ENCODE measurements at places on chromosomes 6 and 20.

DNA sequence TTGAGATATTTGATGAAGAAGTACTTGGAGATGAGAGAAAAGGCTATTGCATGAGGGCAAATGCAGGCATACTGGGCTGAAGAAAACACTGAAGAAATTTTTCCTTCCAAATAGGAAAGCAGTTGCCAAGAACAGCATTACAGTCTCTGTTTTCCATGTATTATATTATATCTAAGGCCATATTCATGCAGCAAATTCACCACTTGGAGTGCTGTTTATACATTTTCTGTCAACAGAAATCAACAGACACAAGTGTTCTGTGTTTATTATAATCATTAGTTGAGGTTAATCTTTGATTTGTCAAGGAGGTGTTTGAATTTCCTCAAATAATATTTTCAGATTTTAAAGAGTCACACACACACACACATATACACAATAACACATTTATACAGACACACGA lies 268.8 kb upstream of the PLCB4 start:
- DNase-seq, result no peak

GRCh38 chr6:43973357-43973756 lies 153.9 kb downstream of the MRPL14 start:
- peak; percentile 39 for DNase-seq

- no peak for DNase-seq
Observed at GRCh38 chr6:112626468-112627082, 279.4 kb downstream of the RFPL4B start.

DNA sequence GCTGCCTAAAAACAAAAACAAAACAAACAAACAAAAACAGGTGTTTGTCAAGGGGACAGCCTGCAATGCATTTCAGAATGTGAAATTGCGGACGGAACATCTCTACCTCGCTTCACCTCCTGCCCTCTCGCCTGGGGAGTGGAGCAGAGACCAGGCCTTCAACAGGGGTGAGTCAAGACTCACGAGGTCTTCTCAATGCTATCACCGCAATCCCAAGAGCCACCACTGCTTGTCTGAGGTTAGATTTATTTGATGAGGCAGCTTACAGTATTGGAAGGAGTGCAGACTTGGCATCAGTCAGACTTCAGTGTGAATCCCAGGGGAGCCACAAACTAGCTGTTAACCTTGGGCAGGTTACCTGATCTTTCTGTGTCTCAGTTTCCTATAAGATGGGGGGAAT lies 7.7 kb downstream of the GABRR1 start:
- DNase-seq, result no peak

DNA sequence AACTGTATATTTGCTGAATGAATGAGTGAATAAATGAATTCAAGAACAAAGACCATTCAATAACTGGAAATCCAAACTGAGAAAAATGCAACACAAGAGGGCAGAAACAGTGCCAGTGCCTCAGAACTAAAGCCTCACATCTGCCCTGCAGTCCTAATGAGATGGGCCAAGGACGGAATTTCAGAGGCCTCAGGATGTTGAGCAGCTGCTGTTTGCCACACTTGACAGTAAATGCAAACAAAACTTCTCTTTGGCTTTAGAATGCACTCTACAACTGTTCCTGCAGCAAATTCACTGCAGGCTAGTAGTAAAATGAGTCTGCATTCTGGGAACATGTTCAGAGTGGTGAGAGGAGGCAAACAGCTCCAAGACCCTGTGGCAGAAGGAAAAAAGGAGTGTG lies 177.6 kb upstream of the LRFN2 start:
- DNase-seq, result no peak

DNA sequence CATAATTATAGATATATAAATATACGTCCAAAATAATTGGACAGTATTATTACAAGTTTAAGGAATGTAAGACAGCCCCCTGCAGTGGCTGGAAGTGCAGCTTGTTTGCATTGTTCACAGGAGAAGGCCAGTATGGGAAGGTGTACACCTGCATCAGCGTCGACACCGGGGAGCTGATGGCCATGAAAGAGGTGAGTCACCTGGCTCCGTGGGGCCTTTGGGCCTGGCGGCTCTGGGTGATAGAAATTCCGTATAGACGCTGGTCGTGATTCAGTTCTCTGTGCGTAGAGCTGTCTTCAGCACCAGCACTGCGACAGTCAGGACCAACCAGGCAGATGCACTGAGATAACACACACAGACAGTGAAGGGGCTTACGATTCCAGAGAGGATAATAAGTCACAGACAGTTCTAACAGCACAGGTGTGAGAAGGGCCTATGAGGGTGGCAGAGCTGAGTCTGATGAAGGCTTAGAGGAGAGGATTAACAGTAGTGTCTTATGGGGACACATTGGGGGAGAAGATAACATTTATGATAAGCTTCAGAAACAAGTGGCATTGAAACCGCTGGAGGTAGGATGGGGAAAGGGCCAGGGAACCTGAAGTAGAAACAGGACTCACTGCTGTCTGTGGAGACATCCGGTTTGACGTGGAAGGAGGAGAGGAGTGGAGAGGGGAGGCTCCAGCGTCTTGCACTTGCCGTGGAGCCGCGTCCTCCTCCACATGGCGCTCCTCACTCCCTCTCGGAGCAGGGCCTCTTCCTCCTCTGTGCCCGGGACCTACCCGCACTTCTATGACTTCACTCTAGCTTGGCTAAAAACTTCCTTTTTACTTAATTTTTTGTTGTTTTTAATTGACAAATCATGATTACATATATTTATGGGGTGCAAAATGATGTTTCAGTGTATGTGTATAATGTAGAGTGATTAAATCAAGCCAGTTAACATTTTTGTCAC lies 116.5 kb downstream of the MAP3K4 start:
- no peak for DNase-seq

GRCh38 chr6:27777614-27778355 lies 134.4 kb downstream of the OR2B2 start:
- DNase-seq, result no peak

DNA sequence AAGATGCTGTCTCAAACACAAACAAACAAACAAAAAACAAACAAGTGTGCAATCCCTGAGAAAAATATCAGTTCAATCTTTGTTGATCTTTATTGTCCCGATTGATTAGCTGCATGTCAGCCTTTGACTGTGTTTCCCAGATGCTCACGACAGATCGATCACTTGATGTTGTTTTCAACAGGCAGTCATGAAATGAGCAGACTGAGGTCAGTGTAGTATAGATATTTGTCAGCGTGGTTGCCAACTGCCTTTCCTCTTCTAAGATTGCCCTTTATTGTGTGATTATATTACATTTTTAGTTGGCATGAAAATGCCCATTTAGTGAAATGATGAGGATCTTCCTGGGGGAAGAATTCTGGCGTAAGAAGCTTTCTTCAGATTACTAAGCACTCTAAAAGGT lies 25.6 kb downstream of the UTRN start:
- no peak for DNase-seq

- DNase-seq, result no peak
Observed at GRCh38 chr6:90190752-90191395, 105.8 kb downstream of the BACH2 start.

GRCh38 chr20:44014807-44015732 lies 100.4 kb downstream of the TOX2 start:
- DNase-seq, result no peak
